ENCODE measurements at places on chromosomes 6 and 20.

DNA sequence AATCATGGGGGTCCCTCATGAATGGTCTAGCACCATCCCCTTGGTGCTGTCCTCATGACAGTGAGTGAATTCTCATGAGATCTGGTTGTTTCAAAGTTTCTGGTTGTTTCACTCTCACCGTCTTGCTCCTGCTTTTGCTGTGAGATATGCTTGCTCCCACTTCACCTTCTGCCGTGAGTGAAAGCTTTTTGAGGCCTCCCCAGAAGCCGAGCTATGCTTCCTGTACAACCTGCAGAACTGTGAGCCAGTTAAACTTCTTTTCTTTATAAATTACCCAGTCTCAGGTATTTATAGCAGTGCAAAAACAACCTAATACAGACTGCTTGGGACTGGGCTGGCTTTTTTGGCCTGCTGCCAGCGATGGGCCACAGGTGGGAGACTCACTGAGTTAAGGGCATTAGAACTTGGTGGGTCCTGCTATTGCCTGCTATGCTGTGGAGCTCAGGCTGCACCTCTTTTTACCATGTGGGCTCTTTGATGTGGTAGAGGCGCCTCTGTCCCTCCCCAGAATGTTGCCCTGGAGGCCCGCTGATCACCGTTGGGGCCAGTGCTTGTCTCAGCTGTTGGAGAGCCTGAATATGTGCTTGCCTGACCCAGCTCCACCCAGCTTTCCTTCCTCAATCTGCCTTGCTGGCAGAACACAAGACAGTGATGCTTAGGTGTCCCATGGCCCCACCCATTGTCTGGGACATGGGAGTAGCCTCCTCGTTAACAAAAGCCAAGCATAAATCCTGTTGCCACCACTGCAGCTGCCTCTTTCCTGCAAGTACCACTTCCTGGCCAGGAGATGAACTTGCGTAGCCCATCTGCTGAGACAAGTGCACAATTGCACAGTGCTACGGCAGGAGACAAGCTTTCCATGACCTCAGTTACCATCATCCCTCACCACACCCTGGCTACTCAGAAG lies 47.1 kb downstream of the IGF2R start:
- no peak overlapping the region for H3K27ac ChIP-seq
- DNase-seq: no peak
- H3K36me3 ChIP-seq: peaks cover 30% of the 10 kb centered on the region
- H3K4me1 ChIP-seq: peaks cover 10% of the 10 kb centered on the region

DNA sequence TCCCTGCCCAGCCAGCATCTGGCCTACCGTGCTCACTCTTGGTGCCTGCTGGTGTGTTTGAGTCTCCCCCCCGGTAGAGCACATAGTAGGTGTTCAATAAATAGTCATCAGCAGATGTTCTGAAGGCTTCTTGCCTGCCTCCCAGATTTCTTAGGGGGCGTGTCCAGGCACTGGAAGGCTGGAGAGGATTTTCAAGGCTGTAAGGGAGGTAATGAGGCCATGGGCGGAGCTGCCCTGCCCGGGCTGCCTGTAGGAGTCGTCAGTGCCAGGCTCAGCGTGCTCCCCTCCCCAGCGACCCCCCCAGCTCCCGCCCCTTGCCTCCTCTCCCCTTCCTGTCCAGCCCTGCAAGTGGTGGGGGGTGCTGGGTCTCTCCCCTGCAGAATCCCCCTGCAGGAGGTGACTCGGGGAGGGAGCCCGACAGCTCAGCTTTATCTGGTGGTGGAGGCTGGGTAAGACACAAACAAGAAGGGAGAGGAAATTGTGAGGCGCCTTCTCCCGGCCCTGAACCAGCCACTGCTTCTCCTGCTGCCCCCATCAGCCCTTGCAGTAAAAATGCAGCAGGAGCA lies 55.9 kb downstream of the BCAS4 start:
- H3K27ac ChIP-seq: no peak overlapping the region
- H3K4me3 ChIP-seq: no peak overlapping the region
- no peak for DNase-seq
- peaks cover 5% of the 10 kb centered on the region for H3K27me3 ChIP-seq

DNA sequence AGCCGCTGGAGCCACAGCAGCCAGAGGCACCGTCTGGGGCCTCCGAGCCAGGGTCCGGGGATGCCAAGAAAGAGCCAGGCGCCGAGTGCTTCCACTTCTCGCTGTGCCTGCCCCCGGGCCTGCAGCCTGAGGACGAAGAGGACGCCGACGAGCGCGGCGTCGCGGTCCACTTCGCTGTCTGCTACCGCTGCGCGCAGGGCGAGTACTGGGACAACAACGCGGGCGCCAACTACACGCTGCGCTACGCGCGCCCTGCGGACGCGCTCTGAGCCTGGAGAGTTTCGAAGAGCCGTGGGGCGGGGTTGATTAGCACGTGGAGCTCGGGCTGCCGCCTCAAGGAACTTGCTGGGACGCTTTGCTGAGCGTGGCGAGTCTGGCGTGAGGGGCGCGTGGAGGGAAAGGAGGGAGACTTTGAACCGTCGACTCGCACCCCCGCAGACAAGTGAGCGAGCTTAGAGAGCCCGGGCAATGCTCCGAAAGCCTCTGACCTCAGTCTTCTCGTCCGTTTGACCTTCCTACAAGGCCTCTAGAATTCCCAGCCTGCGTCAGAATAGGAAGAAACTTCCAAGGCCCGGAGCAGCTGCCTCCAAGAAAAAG lies 1.3 kb downstream of the PPP1R3G start:
- H3K36me3 ChIP-seq: no peaks in the 10 kb centered on the region
- peak overlapping the region; percentile 69 for H3K4me3 ChIP-seq
- no peak for DNase-seq
- no peak overlapping the region for H3K27ac ChIP-seq

- H3K27ac ChIP-seq: no peak overlapping the region
- DNase-seq: no peak
- H3K4me1 ChIP-seq: no peaks in the 10 kb centered on the region
- no peak overlapping the region for H3K4me3 ChIP-seq
- H3K36me3 ChIP-seq: no peaks in the 10 kb centered on the region
- no peaks in the 10 kb centered on the region for H3K27me3 ChIP-seq
Observed at GRCh38 chr6:100775667-100776066, 105.5 kb downstream of the ASCC3 start.

GRCh38 chr20:8115436-8115835 lies 16.6 kb upstream of the PLCB1 start:
- H3K4me1 ChIP-seq: no peaks in the 10 kb centered on the region
- H3K27me3 ChIP-seq: no peaks in the 10 kb centered on the region
- no peak overlapping the region for H3K27ac ChIP-seq
- DNase-seq: no peak
- no peaks in the 10 kb centered on the region for H3K36me3 ChIP-seq
- no peak overlapping the region for H3K4me3 ChIP-seq
